ENCODE measurements at places on chromosomes 3 and 15.

GRCh38 chr3:196706327-196706726 is 5.7 kb downstream of the CEP19 start:
- no peak for DNase-seq

DNA sequence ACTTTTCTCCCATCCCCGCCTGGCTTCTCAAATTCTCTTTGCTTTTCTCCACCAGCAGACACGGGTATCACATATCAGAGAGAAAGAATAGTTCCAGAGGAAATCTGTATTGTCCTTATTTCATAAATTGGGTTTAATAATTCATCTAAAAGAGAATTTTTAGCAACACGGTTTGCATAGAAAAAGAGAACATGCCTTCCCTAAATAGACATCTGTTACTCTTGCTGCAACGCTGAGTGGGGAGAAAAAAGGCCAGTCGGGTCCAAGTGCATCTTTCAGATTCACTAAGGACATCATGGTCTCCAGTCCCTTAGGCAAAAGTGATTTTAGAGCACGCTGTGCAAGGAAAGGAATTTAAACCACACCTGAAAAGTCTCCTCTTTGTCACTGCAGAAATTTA is 201.3 kb downstream of the ABHD5 start:
- DNase-seq = no peak

- DNase-seq = peak; percentile 54
These were observed 216.3 kb upstream of the ARPP21 start for GRCh38 chr3:35422836-35423601.

GRCh38 chr15:73569361-73569760 is 63.8 kb downstream of the NPTN start:
- no peak for DNase-seq

GRCh38 chr15:64746921-64747320 is 28.5 kb downstream of the RBPMS2 start:
- DNase-seq = no peak

GRCh38 chr15:62087671-62088352 is 21.0 kb downstream of the C2CD4A start:
- DNase-seq = no peak

DNA sequence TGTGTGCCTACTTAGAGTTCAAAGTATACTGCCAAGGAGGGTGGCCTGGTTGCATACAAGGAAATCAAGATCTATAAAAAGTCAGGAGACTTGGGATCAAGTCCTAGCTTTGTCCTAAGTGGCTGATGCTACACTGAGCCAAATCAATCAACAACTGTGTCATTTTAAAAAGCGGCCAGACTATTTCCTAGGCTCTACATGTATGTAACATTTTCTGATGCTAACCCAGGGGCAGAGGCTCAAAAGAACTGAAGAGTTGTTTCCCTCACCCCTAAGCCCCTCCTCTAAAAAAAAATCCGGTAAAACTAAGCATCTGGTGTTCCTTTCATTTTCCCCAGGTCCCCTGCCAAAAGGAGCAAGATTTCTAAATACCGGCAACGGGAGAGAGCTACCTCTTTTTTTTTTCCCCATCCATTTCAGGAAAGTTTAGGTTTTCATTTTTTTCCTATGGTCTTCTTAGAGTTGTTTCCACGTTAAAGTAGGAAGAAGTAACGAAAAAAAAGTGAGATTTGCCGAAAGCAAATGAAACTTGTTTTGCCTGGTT is 18.8 kb upstream of the CHD2 start:
- DNase-seq = no peak

GRCh38 chr3:49942651-49943050 is 2.7 kb downstream of the RBM6 start:
- no peak for DNase-seq

DNA sequence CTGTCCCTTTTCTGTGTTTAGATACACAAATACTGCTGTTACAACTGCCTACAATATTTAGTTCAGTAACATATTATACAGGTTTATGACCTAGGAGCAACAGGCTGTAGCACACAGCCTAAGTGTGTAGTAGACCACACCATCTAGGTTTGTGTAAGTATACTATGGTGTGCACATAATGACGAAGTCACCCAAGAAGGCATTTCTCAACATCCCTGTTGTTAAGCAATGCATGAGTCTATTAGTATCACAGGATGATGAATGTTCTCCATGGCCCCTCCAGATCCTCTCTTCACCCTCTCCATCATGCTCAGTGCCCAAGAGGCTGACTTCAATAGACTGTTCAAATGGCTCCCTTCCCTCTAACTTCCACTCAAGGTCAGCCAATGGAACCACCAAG is 14.6 kb upstream of the SEC62 start:
- no peak for DNase-seq
